Erythroblast (primary cell): ENCODE measurements at places on chromosomes 5 and 9.
A peak's percentile ranks its signal among the peaks of the same experiment; 100 is the strongest.

DNA sequence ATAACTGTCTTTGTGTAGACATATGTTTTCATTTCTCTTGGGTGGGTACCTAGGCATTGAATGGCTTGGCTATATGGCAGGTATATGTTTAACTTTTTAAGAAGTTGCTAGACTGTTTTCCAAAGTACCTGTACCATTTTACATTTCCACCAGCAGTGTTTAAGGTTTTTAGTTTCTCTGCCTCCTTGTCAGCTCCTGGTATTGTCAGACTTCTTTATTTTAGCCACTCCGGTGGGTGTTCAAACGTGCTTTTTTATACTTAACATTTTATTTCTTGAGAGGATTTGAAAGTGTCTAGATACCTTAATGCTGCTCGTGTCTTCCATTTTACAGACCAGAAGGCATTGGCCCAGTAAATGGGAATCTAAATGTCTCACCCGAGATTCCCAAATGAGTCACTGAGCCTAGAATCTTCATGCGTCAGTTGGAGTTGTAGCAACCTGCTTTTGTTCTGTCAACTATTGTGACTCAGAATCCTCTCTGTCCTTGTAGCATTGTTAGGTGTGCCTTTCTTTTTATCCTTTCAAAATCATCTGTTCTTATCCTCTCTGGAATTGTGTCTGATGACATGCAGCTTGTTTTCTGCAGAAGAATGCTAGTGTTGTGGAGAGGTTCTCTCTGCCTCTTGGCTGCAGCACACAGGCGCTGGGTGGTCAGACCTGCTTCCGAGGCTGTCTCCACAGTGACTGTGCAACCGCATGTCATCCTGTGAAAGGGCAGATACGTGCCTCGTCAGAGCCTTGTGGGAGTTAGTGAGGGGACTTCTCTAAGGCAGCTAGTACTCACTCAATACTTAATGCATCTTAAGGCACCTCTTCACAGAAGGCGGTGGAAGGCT lies 291.8 kb downstream of the AOPEP start:
- peak; percentile 15 for DNase-seq

GRCh38 chr5:103648086-103648485 lies 85.5 kb upstream of the NUDT12 start:
- DNase-seq = no peak

DNA sequence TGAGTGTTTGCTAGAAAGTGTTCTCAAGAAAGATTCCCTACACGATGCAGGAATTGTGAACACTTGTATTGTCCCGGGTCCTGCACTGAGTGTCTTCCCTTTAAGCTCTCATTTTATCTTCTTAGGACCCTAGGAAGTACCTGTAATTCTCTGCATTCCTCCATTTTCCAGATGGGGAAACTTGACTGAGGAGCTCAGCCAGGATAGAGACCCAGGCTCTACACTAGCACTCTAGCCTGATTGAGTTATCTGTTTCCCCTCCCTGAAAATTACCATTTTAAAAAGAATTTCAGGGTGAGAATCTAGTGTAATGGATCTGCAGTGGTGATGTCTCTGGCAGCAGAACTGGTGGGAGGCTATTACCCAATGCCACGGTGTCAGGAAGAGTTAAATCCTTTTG lies 453.9 kb downstream of the KDM4C start:
- DNase-seq = no peak

GRCh38 chr9:14730461-14730898 lies 7.9 kb upstream of the CER1 start:
- DNase-seq = no peak

DNA sequence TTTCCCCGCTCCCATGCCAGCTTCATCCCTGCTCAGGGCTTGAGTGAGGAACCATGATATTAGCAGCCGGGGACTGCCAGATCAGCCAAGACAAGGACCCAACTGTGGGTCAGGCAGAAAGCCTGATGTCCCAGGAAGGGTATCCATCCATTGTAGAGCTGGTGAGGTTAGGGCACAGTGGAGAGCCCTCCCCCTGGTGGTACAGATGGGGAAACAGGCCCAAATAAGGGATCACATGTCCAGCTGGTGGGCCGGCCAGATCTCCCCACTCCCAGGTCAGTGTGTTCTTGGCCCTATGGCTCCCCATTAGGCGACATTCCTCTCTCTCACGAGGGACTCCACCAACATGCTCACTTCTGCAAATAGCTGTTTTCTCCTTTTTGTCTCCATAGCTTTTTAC lies 9.0 kb downstream of the CDX1 start:
- DNase-seq = peak; percentile 37

DNA sequence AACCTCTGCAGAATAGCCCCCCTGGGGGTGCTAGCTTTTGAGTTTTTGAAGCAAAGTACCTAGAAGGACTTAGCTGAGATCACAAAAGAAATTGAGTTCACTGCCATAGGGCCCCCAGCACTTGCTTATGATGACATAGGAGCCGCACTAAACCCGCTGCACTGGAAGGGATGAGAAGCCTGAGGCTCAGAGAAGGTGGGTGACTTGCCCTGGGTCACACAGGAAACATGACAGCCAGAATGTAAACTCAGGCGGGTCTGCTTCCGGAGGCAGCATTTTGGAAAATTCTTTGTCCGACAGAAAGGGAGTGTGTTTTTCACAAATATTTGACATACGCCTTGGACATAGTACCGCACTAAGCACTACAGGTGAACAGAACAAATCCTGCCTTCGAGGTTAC lies 8.4 kb upstream of the TOR1B start:
- no peak for DNase-seq

DNA sequence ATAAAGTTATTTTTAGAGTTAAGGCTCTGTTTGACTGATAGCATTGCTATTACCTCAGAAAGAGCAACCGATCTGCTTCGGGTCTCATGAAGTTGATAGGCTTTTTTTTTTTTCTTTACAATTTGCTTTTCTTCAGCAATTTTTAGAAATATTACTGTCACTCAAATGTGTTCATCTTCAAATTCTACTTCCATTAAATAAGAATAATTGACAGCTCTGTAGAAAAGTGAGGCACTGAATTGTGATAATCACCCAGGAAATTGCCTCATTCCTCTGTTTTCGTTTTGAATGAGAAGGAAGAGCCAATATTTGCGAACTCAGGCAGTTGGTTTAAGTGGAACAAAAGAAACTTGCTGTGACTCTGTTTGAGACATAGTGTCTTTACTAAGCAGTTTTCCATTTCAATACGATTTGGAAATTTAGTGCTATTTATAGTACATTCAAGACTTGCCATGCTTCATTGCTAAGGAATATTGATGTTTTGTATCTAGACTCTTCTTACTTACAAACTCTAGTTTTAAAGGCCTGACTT lies 700.5 kb upstream of the CDH10 start:
- DNase-seq = no peak

GRCh38 chr9:130417602-130418001 lies 27.2 kb upstream of the ASS1 start:
- no peak for DNase-seq

GRCh38 chr5:36222620-36223019 lies 19.1 kb downstream of the NADK2 start:
- DNase-seq = no peak
